ENCODE measurements at places on chromosomes 1 and 21.

GRCh38 chr1:2098301-2098698, 48.1 kb downstream of the PRKCZ start:
- no peak for DNase-seq

DNA sequence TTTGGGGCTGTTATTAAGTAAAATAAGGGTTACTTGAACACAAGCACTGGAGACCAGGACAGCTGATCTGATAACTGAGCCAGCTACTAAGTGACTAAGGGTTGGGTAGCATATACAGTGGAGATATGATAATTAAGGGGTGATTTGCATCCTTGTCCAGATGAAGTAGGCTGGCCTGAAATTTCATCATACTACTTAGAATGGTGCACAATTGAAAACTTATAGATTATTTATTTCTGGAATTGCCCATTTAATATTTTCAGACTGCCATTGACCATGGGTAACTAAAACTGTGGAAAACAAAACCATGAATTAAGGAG, 3.8 kb upstream of the CD1B start:
- no peak for DNase-seq

DNA sequence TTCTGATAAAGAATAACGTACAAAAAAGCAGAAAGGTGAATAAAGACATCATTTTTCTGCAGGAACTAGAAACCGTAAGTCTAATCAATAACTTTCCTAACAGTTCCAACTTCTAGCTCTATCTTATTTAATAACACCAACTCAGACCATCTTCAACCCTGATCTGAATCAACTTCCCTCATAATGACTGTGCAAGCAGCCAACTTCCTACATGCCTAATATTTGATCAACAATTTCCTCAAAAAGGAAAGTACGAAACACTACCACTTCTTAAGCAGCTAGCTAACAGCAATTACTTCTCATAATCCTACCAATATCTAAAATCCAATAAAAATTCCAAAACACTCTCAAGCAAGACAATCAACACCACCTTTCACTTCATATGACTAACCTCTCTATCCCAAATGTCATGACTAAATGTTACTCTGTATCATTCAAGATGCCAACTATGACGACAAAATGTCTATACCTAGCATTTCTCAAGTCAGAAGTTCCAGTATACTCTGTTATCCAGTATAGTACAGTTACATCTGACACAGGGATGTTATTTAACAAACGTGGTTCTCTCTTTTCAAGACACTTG, 1.7 kb downstream of the COP1 start:
- DNase-seq = no peak

DNA sequence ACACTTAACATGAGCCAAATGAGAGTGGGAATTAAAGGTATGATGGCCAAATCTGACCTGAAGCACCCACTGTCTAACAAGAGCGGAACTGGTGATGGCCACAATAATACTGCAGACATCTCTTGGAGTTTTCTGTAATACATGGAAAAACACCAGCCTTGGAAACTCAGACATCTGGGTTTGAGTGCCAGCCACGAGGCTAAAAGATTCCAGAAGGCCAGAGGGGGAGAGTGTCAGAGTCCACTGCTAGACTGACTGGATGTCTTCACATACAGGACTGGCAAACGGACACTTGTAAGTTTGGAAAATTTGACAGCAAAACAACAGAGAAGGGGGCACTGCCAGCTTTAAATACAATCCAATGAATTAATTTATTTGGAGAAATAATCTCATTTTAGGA, 175.1 kb downstream of the ADSS2 start:
- DNase-seq = no peak

- DNase-seq = no peak
These were observed 44.0 kb downstream of the TRAF5 start for GRCh38 chr1:211370669-211371068.

GRCh38 chr1:16397120-16397519, 30.1 kb downstream of the SZRD1 start:
- no peak for DNase-seq

- no peak for DNase-seq
These were observed 121.8 kb downstream of the GALNT2 start for GRCh38 chr1:230188826-230189225.

DNA sequence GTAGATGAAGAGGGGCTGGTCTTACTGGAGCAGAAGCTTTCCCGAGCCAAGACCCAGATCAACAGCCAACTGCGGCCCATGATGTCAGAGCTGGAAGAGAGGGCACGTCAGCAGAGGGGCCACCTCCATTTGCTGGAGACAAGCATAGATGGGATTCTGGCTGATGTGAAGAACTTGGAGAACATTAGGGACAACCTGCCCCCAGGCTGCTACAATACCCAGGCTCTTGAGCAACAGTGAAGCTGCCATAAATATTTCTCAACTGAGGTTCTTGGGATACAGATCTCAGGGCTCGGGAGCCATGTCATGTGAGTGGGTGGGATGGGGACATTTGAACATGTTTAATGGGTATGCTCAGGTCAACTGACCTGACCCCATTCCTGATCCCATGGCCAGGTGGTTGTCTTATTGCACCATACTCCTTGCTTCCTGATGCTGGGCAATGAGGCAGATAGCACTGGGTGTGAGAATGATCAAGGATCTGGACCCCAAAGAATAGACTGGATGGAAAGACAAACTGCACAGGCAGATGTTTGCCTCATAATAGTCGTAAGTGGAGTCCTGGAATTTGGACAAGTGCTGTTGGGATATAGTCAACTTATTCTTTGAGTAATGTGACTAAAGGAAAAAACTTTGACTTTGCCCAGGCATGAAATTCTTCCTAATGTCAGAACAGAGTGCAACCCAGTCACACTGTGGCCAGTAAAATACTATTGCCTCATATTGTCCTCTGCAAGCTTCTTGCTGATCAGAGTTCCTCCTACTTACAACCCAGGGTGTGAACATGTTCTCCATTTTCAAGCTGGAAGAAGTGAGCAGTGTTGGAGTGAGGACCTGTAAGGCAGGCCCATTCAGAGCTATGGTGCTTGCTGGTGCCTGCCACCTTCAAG, 57.3 kb downstream of the LAMC2 start:
- DNase-seq = no peak

DNA sequence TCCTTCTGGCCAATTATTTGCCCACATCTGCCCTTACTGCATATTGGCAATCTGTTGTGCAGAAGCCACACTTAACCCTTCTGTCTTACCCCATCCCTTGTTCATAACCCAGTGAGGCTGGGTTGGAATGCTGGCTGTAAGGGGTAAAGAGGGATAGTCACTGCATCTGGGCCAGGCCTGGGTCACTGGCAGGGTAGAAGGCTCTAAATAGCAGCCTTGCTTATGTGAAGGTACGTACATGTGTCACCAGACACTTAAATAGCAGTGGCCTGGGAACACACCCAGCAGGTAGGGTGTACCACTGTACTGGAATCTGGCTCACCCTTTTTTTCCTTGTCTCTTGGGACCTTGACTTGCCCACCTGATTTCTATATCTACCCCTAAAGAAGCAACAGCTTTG, 9.9 kb upstream of the TARS2 start:
- no peak for DNase-seq

DNA sequence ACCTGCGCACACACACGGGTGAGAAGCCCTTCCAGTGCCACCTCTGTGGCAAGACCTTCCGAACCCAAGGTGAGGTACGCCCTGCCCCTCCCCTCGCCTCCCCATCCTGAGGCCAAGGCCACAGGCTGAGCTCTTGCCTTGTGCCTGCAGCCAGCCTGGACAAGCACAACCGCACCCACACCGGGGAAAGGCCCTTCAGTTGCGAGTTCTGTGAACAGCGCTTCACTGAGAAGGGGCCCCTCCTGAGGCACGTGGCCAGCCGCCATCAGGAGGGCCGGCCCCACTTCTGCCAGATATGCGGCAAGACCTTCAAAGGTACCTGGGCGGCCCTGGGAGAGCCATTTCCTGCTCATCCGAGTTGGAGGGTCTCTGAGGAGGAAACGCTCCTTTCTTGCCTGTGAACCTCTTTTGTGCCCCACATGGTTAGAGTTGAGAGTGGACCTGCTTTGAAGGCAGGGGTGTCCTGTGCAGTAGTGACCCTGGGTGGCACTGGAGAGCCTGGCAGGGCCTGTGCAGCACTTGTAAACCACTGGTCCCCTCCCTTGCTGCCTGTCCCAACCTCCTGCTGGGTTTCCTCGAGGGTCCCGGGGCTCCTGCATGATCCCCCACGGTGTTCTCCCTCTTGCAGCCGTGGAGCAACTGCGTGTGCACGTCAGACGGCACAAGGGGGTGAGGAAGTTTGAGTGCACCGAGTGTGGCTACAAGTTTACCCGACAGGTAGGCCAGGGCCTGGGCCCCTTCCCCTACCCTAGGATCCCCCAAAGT, 8.5 kb downstream of the ZBTB48 start:
- no peak for DNase-seq

GRCh38 chr1:29424266-29424665, 187.9 kb downstream of the PTPRU start:
- no peak for DNase-seq

GRCh38 chr1:230320804-230321203, 105.3 kb downstream of the PGBD5 start:
- no peak for DNase-seq

DNA sequence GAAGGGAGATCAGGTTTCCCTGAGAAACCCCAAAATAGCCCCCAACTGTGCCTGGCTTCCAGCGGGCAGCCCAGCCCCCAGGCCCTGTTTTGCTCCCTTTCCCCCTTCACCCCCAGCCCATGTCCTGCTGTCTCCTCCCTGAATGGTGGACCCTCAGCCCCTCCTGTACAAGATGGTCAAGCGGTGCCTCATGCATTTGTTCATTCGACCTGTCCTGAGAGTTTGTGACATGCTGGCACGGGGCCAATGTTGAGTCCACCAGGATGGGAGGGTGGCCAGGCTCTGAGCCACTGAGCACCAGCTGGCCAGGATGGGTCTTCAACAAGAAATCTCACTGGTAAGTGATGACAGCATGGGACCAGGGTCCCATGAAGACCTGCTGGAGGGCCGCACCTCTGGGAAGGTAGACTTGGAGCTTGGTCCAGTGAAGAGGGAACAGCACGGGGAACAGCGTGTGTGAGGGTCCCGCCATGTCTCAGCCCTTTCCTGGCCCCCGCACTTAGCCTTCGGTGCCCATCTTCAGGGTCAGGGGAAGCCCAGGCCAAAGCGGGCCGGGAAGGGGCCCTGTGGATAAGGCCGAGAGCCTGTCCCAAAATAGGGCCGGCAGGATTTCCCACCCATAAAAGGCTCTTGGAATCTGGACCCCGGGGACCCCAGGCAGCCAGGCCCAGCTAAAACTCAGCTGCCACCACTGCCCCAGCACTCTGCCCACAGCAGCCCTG, at the start of gene CALML6:
Gene CALML6 (plus strand): TSS at position 290 of the 722 bp plus-strand sequence. CDS start 21 bp downstream, at position 311.
- no peak for DNase-seq

DNA sequence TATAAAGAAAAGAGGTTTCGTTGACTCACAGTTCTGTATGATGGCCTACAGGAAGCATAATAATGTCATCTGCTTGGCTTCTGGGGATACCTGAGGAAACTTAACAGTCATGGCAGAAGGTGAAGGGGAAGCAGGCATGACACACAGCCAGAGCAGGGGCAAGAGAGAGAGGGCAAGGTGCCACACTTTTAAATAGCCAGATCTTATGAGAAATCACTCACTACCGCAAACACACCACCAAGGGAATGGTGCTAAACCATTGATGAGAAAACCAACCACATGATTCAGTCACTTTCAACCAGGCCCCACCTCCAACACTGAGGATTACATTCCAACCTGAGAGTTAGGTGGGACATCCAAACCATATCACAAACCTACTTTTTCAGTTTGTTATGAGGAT, 245.9 kb upstream of the SGIP1 start:
- DNase-seq = peak; percentile 47

DNA sequence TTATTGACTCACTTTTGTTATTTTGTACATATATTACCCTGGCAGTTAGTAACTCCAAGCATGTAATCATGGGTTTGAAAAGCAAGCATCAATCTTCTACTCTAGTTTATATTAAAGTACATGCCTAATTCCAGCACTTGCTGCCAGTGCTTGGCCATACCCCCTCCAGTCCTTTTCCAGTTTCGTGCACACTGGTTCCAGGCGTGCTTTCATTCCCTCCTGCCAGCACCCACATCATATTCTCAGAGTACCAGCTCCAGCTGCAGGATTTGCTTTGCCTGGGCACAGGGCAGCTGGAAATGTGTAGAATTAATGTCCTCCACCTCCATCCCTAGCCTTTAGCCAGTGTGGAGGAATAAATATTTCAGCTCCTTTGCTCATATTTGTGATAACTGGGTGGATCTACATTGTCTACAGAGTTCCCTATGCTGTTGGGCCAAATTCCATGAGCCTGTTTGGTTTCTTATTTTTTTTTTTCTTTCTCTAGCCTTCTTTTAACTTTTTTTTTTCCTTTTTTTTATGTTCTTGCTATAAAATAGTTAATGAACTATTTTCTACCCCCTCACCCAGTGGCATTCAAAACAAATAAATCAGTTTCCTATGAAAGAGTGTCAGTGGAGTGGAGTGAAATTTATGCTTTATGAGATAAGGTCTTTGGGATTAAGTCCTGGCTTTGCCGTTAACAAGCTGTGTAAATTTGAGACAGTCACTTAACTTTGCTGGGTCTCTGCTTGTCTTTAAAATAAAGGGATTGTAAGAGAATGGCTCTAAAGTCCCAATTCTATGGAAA, 2.6 kb upstream of the GNG12 start:
- no peak for DNase-seq

GRCh38 chr1:117608758-117609157, 2.9 kb downstream of the TENT5C start:
- no peak for DNase-seq

- peak; percentile 15 for DNase-seq
These were observed 11.9 kb downstream of the PIGV start for GRCh38 chr1:26799479-26800142.

- no peak for DNase-seq
These were observed 4.7 kb upstream of the PSMB2 start for GRCh38 chr1:35646043-35646442.

GRCh38 chr1:26768755-26769154, 19.0 kb upstream of the PIGV start:
- DNase-seq = no peak

GRCh38 chr1:234538930-234539649, 60.1 kb upstream of the TARBP1 start:
- no peak for DNase-seq

GRCh38 chr21:29258626-29259338, 39.9 kb upstream of the BACH1 start:
- DNase-seq = no peak

DNA sequence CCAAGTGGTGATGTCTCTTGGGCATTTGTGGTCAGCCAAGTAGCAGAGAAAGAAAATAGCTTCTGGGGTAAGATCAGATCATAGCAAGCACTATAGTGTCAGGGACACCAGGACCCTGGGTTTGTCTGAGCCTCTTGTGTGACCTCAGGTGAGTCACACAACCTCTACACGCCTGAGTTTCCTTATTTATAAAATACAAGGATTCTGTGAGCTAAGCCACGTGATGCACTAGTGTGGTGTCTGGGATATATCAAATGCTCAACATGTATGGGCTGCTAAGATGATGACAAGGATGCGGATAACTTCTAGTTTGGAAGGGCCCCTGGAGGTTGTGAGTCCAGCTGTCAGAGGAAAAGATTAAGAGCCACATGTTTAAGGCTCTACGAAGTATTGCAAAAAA, 24.5 kb upstream of the ZNF436 start:
- DNase-seq = no peak
